ENCODE measurements at places on chromosomes 3 and 15.

GRCh38 chr3:10519236-10519635 is 13.8 kb upstream of the ATP2B2 start:
- no peak for DNase-seq

DNA sequence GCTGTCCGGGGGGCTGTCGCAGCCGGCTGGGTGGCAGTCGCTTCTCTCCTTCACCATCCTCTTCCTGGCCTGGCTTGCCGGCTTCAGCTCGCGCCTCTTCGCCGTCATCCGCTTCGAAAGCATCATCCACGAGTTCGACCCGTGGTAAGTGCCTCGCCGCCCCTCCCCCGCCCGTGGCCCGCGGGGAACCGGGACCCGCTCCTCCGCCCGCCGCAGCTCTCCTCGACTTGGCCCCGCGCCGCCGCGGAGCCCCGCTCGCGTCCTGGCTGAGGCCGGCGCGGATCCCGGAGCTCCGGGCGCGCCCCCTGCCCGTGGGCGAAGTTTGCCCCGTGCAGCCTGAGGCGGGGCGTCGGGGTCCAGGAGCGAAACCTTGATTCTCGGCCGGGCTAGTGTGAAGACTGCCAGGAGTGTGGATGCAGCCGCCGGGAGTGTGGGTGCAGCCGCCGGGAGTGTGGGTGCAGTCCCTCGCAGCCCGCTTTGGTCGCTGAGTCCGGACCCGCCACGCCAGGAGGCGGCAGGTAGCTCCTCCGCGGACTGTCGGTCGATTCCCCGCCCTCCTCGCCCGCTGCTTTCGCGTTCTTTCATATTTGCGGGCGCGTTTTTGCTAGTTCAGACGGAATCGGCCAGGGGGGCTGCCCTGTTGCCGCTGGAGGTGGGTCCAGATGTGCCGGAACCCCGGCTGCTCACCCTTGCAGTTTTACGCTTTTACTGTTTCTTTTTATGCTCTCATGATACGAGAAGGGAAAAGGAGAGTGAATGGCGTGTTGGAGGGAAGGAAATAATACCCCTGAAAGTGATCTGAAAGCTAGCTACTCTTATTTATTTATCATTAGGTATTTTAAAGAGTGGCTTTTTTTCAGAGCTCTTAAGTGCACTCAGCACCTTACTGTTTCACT is 692 bp downstream of the STT3B start:
- DNase-seq, result peak; percentile 64

DNA sequence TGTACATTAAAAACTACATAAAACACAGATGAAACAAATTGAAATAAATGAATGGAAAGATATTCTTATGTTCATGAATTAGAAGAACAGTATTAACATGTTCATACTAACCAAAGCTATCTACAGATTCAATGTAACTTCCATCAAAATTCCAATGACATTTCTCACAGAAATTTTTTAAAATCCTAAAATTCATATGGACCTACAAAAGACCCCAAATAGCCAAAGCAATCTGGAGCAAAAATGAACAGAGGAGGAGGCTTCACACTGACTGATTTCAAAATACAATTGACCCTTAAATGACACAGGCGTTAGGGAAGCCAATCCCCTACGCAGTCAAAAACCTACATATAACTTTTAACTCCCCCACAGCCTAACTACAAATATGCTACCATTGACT is 39.4 kb downstream of the KPNA1 start:
- DNase-seq, result no peak

GRCh38 chr15:74995779-74996765 is 709 bp downstream of the SCAMP5 start:
- DNase-seq, result peak; percentile 63

DNA sequence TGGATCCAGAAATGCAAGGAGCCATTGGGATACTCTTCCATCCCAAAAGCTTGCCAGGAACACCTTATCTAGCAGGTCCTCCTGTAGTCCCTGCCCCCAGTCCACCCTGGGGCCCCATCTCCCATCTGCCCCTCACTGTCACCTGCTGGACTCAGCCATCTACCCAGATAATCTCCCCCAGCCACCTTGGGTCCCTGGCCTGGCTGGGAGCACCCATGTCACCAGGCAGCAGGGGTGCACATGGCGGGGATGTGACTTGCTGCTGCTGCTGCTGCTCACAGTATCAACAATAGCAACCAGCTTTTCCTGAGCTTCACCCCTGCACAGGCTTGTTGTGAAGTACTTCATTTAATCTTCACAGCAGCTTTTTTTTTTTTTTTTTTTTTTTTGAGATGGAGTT is 12.6 kb downstream of the PTH1R start:
- no peak for DNase-seq

- DNase-seq, result no peak
Measured at GRCh38 chr3:149506540-149506939, 32.0 kb downstream of the TM4SF4 start.

DNA sequence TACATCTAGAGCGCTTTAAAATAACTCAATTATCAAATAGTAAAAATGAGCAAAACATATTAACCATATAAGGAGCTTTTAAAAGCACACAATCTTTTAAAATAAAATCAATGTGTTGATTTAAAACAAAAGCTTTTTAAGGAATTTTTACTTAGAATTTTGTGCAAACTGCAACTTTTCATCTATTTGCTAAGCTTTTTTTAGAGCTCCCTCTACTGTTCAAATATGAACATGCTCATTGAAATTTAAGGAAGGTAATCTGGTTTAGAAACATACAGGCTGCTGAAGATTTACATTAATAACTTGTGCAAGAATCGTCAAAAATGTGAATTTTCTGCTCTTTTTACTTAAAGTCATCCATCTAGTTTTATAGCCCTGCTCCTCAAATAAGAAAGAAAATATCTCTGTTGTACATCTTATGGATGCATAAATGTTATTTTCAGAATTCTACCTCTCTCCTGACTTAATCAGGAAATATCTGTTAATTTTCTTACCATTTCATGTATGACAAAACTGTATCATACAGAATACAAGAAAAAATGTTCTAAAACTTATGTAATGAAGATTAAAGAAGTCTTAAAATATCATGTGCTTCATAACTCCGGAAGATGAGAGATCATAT is 469.4 kb upstream of the ROBO2 start:
- DNase-seq, result no peak

DNA sequence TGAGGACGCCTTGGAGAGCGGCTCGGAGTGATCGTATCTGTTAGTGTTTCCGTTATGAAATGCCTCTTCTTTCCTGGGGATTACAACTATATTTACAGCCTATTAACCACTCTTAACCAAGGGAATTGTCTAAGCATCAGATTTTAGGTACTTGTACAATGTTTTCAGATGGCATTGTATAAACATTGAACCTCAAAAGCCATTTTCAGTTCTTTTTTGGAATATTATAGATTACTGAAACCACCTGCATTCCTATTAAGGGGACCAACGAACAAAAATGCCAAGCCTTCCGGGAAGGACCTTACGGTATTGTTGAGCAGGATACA is 1.1 kb downstream of the NEO1 start:
- no peak for DNase-seq

DNA sequence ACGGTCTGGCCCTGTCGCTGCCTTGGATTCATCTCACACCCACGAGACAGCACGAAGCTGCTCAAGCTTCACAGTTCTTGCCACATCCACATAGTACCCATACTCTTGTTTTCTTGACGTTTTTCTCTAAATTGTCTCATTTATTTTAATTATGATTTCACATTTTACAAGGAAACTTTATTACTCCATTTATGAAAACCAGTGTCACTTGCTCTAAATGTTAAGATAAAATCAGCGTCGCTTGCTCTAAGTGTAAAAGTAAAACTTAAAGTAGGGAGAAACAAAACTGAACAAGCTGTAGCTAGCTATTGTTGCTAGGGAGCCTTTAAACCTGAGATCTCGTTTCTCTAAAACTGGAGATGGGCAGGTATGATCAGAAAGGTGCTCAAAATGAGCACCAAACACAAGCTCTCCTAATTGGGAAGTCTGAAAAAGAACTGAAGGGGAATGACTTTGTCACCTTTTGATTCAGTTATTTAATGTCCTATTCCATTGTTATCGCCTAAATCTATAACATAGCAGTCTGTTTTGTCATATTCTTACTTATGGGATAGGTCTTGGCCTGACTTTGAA is 680 bp downstream of the IFT122 start:
- no peak for DNase-seq

DNA sequence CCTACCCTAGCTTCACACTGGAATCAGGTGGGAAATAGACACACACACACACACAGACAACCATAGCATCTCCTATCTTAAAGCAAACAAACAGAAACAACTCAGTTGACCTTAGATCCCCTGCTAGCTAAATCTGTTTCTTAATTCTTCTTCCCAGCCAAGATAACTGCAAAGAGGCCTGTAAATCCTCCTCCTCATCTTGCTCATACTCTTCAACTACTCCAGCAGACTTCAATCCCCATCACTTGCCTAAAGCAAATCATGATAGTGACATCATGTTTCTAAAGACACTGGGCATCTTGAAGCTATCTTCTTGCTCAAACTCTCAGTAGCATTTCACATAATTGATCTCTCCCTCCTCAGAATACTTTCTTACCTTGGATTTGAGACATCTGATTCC is 303.0 kb downstream of the RBMS3 start:
- DNase-seq, result no peak

DNA sequence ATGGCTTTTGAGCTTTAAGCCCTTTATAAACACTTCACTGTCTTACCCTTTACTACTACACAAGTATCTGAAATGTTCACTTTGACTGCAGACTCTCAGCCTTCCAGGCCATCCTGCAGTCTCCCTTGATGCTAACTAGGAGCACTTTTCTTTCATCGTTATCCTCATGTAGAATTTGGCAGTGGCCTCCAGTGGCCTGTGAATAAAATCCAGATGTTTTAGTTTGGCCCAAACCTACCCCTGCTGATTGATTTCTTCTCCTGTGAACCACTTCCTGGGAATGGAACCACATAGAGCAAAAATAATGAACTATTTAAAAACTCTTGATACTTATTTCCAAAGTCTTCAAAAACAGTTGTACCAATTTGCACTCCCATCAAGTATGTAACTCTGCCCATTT is 271.9 kb downstream of the FEZF2 start:
- no peak for DNase-seq

GRCh38 chr3:194318511-194319161 is 32.5 kb downstream of the CPN2 start:
- DNase-seq, result no peak

DNA sequence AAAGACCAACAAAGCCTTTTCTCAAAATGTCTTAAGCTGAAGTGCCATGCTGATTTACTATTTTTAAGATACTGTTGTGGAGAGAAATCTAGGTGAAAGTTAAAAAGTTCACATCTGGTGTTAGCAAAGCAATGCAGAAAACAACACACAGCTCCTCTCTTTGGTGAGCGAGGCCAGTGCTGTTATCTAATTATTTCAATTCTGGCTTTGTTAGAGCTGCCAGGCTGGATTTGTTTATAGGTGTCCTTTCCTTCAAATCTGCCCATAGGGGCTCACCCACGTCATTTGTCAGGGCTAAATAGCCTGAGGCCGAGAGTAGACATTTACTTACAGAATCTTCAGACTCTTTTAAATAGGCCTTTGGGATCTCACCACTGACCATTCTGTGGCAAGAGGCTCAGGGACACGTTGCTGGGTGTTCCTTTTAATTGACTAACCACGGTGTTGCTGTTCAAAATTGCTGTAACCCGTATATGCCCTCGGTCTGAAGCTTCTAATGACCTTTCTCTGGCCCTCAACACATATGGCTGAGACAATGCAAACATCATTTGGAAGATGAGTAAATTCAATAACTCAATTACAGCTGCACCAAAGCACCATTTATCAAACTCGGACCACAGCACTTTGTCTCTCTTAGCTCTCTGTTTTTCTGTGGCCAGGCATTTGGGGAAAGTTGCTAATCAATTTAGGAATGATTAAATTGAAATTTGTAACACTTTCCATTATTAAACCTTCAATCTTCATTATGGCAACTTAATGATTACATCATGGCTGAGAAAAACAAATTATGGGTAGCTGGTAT is 152.6 kb downstream of the PDZRN3 start:
- DNase-seq, result no peak
